ENCODE measurements at places on chromosomes 12 and 14.
A peak's percentile ranks its signal among the peaks of the same experiment; 100 is the strongest.

- DNase-seq, result no peak
Measured at GRCh38 chr12:109767456-109767855, 53.8 kb downstream of the FAM222A start.

DNA sequence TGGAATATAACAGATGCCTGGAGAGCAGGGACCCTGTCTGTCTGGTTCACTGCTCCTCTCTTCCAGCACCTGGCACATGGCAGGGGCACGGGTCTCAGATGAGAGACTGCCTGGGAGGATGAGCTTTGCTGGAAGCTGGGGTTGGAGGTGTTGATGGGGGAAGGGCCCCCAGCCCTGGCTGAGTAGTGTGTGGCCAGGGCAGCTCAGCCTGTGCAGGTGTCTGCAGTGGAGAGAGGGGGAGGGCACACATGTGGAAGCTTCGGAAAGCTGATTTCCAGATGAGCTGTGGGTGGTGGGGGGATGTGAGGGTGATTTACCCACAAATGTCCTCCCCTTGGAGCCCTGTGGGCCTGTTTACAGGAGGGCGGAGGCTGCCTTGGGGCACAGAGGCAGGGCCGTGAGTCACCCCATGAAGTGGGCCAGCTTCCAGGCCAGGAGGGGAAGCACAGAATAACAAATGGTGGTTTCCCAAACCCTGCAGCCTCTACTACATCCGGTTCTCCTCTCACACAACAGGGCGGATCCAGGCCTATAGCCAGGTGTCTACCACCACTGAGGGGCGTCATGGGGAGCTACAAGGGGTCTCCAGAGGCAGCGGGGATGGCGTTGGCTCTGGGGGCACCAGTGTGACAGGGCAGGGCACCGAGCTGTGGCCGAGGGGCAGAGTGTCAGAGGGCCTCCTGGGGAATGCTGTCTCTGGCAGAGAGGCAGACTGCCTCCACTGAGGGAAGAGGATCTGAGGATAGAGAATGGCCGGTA is 11.0 kb downstream of the KRT7 start:
- peak; percentile 42 for DNase-seq

- no peak for DNase-seq
Measured at GRCh38 chr12:7747246-7747645, at the start of gene CLEC4C. Gene CLEC4C (minus strand): TSS chr12:7747375. CDS start chr12:7747348, 27 bp downstream.

DNA sequence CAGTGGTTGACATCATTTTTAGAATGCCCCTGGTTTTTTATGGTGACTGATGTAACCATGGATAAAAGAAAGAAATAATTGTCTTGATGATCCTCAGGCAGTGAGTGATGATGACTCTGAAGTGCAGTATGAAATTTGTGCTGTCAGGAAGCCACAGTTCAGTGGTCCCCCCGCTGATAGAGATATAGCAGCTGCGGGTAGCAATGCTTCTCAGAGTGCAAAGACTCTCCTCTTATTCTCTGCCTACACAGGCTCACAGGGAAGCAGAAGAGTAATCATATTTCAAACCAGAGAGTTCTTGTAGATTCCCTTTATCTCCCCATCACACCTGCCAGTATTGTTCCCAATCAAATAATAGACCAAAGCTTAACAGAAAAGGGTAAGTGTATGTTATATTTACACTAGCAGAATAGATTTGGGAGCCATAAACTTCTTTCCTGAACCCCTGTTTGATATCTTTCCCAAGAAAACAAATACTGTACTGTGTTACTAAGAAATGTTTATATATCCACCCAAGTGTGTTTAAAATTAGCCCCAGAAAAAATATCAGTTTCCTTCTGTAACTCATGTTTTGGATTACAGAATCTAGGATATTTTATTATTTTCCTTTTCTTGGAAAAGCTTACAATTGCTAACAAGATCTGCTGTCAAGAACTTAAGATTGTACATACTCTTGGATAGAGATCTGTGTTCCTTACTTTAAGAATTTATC is 1817.4 kb upstream of the FLRT2 start:
- no peak for DNase-seq

DNA sequence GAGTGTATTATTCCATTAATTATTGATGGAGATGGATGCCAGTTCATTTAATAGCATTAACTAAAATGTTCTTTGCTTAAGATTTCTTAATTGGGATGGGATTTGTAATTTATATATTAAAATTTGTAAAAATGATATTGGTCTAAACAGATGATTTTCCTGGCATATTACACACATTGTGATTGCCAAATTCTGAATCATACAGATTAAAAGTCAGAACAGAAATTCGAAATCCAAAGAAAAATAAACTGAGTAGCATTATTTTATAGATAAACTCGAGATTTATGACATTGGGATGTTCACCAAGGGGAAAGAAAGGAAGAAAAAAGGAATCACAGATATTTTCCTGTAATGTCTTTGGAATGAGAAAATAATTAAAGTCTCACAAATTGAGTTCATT is 481.1 kb downstream of the CCER1 start:
- DNase-seq, result no peak

GRCh38 chr12:52171950-52172512 is 19.8 kb downstream of the KRT80 start:
- no peak for DNase-seq

DNA sequence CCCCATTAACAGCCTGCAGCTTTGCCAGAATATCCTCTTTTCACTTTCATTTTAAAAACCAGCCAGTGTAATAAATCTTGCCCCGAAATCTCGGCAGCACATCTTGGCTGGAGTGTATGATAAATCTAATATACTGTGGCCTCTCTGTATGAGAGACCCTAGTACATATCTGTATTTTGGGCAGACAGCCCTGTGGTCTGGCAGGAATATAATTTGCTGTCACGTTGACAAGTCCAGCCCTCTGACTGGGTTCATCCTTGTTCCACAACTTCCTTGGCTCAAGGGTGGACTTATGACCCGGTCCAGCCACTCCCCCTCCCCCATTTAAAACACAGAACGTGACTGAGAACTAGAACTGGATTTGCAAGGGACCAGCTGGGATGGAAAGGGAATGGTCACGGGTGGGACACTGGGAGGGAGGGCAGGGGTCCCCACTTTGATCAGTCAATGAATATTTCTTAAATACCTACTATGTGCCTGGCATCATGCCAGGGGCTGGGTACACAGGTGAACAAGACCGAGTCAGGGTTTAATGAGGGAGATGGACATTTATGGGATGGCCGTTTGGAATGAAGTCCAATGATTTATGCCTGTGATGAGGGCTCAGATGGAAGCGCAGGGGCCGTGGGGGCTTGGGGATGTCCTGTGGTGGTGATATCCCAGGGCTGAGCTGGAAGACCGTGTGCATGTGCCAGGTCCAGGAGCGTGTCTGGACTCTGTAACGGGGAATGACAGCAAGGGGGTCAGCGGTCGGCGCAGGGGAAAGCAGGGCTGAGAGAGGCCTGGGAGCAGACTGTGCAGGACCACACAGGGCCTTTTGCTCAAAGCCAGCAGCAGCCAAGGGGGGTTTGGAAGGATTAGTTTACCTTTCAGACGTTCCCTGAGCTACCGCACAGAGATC is 190.5 kb downstream of the PHETA1 start:
- no peak for DNase-seq

DNA sequence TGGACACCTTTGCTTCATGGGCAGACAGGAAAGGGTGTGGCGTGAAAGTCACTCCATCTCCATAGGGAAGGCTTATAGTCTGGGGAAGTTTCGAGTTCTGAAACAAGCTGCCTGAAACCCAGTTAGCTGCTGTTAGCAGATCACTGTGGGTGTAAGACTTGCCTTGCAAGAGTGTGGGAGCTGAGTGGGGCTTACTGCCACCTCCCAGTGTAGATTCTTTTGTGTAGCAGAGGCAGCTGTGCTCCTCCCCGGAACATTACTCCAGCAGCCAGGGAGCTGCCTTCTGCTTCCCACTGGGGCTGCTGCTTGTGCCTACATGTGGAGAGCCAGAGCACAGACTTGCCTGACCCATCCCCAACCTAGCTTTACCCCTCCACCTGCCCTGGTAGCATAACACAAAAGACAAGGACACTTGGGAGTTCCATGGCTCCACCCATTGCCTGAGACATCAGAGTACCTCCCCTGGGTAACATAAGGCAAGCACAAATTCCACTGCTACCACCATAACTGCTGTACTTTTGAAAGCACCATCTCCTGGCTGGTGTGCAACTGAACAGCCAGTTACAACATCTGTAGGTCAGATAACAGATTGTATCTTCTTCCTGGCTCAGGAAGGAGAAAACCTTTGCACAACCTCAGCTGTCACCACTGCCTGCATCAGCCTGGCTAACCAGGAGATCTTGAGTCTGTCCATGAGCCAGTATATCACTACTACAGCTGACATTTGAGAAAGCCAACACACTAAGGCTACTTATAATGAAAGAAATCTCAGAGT is 69.5 kb downstream of the ADAMTS20 start:
- no peak for DNase-seq

DNA sequence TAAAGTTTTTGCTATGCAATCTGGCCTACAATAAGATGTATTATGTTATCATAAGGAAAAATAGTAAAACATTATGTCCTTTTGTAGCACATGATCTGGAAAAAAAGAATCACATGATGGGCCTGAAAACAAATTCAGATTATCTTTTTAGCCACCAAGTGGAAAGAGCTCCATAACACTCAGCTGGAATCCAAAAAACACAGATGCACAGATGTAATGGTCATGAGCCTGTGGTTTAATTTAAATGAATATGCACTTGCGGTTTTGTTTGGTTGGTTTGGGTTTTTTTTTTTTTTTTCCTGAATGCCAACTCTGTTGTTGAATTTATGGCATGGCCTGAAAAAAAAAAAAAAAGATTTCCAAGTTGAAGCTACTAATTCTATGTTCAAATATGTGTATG is 4.1 kb downstream of the KCNC2 start:
- DNase-seq, result no peak

DNA sequence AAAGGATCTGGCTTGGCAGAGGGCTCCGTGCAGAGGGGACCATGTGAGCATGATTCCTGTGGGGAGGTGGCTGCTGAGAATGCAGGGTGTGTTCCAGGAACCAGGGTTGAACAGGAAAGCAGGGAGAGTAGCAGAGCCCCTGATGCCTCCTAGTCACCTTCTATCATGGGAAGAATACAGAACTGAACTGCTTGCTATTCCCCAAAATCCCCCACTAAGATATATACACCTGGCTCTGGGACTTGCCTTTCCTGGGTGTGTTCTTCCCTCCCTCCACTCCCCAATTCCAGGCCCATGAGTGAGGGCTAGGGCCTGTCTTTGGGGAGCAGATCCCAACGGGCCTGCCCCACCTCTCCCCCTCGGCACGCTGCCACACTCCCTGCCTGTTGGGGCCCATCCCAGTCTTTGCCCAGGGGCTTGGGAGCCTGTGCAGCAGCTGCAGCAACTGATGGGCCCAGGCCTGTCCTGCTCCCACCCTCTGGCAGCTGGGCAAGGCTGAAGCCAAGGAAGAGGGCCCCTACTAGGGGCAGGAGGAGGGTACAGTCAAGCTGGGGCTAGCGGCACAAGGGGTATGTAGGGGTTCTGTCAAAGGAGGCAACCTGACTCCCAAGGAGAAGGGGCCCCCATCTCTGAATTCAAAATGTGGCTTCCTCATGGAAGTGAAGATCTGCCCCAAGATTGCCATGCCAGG is 3.2 kb downstream of the AJUBA start:
- DNase-seq, result no peak

DNA sequence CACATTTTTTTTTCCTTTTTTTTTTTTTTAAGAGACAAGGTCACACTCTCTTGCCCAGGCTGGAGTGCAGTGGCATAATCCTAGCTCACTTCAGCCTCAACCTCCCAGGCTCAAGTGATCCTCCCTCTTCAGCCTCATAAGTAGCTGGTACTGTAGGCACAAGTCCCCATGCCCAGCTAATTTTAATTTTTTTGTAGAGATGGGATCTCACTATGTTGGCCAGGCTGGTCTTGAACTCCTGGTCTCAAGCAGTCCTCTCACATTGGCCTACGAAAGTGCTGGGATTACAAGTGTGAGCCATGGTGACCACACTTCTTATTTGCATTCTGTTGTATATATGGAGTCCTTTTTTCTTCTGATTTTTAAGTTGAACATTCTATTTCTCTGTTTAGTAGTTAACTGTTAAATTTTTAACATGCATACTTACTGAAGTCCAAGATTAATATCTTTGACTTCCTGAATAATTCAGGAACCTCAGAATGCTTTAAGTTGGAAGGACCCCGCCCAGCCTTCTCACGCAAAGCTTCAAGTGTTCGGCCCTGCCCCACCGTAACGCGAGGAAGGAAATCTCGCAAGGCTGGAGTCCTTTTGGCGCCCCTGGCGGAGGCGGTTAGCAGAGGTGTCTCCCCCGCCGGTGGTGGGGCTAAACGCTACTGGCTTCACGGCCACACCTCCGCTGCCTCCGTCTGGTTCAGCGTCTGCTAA is 21.6 kb downstream of the SPATS2 start:
- peak; percentile 51 for DNase-seq

GRCh38 chr12:107277855-107278254 is 184.5 kb upstream of the CRY1 start:
- DNase-seq, result no peak

GRCh38 chr12:79961411-79961810 is 26.5 kb upstream of the PPP1R12A start:
- no peak for DNase-seq

DNA sequence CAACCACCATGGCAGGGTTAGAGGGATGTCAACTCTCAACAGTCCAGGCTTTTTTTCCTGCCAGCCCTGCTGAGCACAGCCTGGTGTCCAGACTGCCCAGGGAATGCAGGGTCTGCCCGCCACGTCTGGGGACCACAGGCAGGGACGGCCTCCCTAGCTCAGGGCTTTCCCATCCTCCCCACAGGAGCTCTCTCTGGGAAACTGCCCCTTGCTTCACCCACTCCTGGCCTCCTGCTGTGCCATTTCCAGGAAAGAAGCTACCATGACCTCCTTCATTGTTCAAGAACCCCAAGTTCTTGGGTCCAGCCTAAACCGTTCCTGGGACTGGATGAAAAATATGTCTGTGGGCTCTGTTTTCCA is 4.8 kb downstream of the SCNN1A start:
- DNase-seq, result no peak

DNA sequence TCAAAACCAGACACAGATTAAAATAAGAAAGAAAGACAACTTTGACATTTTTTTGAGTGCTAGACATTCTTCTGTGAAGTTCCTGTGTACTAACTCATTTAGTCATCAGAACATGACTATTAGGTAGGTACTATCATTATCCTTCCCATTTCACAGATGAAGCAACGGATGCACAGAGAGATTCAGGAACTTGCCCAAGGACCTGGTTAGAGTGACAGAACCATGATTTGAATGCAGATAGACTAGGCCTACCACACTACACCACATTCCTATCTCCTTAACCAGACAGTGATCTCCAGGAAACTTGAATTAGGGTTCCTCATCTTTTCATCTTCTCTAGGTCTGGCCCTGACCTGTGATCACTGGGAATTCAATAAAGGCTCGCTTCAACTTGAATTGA is 54.4 kb upstream of the MED13L start:
- DNase-seq, result no peak

- DNase-seq, result peak; percentile 43
Measured at GRCh38 chr12:132162508-132163031, 18.3 kb downstream of the NOC4L start.

GRCh38 chr12:48329199-48329939 is 21.4 kb downstream of the ZNF641 start:
- DNase-seq, result no peak

- no peak for DNase-seq
Measured at GRCh38 chr12:30739020-30739419, 15.7 kb downstream of the CAPRIN2 start.
